ENCODE measurements at places on chromosomes 16 and 17.
A peak's percentile ranks its signal among the peaks of the same experiment; 100 is the strongest.

DNA sequence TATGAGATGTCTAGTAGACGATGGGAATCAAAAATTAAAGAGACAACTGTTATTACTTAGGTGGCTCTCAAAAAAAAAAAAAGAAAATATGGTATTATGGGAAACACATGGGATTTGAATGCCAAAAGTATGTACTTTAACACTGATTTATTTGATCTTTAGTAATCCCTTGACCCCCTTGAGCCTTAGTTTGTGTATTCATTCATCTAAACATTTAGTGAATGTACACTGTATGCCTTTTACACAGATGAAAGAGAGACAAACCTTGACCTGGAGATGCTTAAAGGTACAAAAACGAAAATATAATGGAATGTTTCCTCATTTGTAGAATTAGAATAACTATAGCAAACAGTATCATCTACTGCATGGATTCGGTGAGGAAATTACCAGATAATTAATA is 38.6 kb upstream of the NETO2 start:
- no peak for DNase-seq

DNA sequence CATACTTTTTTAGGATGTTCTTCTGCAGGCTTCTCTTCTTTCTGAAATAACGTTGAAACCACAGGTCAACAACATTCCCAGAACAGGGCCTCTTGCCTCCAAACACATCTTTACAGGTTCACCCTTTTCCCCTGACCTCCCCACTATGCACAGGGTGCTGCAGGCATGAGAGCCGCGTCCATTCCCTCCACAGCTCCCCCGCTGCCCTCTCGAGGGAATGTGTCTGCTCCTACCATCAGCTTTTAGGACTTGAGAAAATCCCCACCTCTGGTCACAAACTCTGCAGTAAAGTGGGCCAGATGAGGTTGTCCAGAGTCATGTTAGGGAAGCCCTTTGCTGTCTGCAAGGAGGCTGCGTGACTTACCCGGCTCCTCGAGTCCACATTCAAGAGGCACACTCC is 30.5 kb downstream of the DUSP14 start:
- no peak for DNase-seq

GRCh38 chr16:83338941-83339340 is 468.8 kb upstream of the HSBP1 start:
- DNase-seq, result no peak

- DNase-seq, result no peak
Observed at GRCh38 chr16:1919327-1919998, 1.2 kb upstream of the HS3ST6 start.

- no peak for DNase-seq
Observed at GRCh38 chr17:32593003-32593402, 106.2 kb downstream of the CDK5R1 start.

DNA sequence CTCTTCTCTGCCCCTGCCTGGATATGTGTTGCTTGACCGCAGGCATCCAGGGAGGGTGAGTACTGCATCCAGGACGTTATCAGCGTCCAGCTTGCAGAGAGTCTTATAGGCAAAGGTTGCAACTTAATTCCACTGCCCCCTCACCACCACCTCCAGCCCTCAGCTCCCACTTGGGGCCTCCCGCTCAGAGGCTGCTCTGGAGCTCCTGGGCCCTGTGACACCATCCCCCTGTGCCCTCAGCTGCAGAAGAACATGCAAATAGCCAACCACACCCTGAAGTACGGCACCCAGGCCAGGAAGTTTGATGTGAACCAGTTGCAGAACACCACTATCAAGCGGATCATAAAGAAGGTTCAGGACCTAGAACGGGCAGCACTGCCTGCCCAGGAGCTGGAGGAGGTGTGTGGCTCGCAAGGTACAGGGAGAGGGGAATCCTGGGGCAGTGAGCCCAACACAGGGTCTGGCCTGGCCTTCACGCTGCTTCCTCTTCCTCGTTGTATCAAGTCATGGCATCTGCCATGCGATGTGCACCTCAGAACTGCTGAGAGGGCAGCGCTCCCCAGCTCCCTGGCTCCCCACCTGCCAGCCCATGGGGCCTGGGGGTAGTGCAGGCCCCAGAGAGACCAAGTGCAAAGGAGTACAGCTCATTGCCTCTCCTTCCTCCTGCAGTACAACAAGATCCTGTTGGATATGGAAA is 9.6 kb downstream of the ACE start:
- DNase-seq, result no peak

DNA sequence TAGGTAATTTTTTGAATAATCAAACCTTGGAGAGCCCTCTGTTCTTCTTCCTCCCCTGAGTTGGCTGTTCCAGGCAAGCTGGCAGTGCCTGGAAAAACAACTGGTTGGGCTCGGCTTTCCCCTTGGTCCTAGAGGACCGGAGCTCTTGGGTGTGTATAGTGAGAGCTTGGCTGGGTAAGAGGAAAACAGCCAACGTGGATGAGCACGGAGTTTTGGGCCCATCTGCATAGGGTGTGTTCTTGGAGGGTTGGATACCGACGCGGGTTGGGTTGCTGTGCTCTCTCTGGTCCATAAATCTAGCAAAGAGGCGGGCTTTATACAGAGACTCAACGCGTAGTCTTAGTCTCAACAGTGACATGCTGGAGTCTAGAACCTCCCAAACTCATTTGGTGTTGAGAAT is 23.2 kb downstream of the ITGB3 start:
- DNase-seq, result peak; percentile 90

GRCh38 chr16:88636488-88637265 is 1.7 kb upstream of the IL17C start:
- no peak for DNase-seq

DNA sequence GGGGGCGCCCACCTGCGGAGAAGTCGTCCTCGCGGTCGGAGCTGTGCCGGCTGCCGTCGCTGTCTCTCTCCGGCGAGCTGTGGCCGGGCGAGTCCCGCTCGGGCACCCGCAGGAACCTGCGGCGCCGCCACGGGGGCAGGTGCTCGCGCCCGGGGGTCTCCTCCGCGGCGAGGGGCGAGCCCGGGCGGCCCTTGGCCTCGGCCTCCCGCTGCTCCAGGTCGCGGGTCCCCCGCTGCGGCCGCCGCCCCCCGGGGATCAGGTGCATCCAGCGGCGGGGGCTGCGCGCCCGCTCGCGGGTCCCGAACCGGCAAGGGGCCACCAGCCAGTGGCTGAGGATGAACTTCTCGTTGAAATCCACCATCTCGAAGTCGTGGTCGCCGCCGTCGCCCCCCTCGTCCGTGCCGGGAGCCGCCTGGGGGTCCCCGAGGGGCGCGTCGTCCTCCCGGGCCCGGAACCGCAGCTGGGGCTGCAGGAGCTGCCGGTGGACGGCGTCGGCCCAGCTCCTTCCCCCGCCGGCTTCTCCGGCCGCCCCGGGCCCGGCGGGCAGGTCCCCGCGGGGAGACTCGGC is 41.4 kb upstream of the BHLHA9 start:
- no peak for DNase-seq

- DNase-seq, result no peak
Observed at GRCh38 chr16:22664132-22664531, 149.8 kb upstream of the HS3ST2 start.

- DNase-seq, result no peak
Observed at GRCh38 chr16:9184354-9184690, 92.9 kb downstream of the HAPSTR1 start.

GRCh38 chr16:78523212-78523985 is 423.9 kb downstream of the WWOX start:
- no peak for DNase-seq

DNA sequence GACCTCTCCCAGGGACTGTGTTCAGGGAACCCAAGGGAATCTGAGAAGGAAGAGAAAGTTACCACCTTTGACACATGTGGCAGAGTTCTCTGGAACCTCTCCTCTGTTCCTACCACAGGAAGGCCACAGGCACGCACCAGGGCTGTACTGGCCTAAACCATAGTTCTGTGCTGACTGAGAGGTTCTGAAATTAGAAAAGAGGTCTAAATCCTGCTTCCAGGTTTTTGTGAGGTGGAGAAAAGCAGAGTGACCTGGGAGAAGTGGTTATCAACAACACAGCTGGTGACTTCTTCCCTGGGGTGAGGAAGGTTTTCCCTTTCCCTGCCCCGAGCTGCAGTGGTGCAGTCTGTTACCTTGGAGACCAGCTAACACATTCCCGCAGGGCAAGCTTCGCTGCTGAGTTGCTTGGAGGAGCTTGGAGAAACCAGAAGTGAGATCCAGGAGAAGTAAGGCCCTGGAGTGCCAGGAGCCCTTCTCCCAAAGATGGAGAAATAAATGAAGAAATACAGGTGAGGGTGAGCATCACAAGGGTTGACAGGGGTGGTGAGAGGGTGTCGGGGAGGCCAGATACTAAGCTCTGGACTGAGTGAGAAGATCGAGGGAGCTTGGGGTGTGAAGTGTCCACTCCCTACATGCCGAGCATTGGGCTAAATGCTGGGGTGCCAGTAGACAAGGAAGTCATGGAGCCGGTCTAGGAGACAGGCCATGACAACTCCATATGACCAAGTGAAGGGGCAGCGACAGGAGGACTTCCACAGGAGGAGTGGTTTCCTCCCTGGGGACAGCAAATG is at the start of gene VWA3A:
VWA3A (plus strand) TSS at position 399 of the 791 bp plus-strand sequence; CDS start at position 496, 97 bp downstream.
- DNase-seq, result peak; percentile 56

GRCh38 chr17:46270032-46270431 is 24.9 kb upstream of the LRRC37A start:
- no peak for DNase-seq

- DNase-seq, result no peak
Observed at GRCh38 chr17:74380959-74381808, 13.9 kb downstream of the GPR142 start.

GRCh38 chr17:46822388-46822921 is 4.0 kb upstream of the WNT3 start:
- DNase-seq, result no peak

DNA sequence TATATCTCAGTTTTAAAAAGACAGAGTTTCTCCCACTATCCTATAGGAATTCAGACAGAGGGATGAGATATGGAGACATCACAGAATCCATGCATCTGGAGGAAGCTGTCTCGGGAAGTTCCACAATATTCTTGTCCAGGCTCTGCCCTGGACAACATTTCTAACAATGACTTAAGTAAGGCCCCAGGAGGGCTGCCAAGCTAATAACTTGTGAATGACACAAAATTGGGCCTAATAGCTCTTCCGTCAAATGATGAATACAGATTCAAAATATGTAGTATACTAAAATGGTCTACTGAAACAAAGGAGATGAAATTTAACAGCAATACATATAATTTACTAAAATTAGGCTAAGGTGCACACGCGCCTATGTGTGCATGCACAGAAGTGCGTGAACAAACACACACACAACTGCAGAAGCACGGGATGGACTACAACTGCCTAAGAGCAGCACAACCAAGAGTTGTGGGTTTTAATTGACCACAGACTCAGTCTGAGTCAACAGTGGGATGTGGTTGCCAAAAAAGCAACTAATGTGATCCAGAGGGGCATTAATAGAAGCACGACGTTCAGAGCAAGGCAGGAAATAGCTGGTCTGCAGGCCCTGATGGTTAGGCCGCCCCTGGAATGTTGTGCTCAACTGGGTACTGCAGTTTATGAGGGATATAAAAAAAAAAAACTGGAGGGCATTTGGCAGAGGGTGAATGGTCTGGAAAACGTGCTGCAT is 26.3 kb upstream of the HS3ST2 start:
- DNase-seq, result peak; percentile 87

DNA sequence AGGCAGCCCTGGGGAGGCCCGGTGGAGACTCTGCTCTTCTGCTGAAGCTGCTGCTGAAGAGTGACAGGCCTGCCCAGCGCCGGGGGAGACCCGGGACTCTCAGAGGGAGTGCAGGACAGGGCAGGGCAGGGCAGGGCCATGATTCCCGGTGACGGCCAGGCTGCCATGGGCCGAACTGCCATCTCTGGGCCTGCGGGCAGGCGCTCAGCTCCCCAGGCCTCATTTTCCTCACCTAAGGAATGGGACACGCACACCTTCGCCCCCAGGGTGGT is 22.6 kb upstream of the SSTR5 start:
- DNase-seq, result no peak

- no peak for DNase-seq
Observed at GRCh38 chr17:72614871-72615626, 477.4 kb downstream of the SLC39A11 start.

DNA sequence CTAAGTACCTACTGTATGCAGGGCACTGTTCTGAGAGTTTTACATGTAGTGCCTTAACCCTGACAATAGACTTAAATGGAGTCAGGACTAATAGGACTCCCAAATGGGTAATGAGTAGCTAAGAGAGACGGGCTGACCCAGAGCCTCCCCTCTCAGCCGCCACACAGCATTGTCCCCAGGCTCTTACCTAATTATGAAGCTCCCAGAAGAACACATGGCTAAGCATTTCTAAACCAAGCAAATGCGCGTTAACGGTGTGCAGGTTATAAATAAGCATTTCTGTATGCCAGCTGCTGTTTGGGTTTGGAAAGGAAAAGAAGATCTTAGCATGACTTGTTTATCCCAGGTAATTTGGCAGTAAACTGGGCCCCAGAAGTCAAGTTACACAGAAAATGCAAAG is 14.3 kb downstream of the KATNIP start:
- no peak for DNase-seq

- DNase-seq, result no peak
Observed at GRCh38 chr16:90018652-90019542, at the start of gene DBNDD1. Gene DBNDD1, minus strand, starts transcription at chr16:90019456. Its CDS starts 115 bp downstream, at chr16:90019341.

DNA sequence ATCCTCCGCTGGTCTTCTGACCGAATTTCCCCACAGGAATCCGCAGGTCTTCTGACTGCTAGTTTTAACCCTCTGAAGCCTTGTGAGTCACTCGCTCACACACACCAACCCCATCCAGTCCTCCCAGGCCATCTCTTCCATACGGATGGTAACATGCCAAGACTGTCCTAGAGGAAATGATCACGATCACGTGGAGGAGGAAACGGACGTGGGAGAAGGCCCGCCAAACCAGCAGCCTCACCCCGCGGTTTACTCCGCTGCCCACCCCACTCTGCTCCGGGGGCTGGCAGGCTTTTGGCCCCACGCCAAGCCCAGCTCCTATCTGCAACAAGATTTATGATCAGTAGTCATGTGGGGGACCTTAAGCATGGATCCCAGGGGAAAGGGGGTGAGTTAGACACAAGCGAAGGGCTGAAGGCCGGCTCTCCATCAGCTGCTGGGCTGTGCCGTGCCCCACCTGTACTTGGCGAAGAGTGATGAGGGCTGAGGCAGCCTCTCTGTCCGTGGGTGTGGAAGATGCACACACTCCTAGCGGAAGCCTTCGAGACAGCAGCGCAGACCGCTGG is 1.5 kb upstream of the FAAP100 start:
- peak; percentile 84 for DNase-seq

GRCh38 chr17:82458885-82459424 is 414 bp downstream of the NARF start:
- DNase-seq, result no peak

- peak; percentile 95 for DNase-seq
Observed at GRCh38 chr17:29412780-29413565, 22.8 kb downstream of the TAOK1 start.

Measured in GM04503 (cell line).